Cardiac muscle cell (in vitro differentiated cells and primary cell): ENCODE measurements at places on chromosomes 16 and 17.
A peak's percentile ranks its signal among the peaks of the same experiment; 100 is the strongest.

- no peak overlapping the region for H3K4me3 ChIP-seq
- no peak overlapping the region for H3K27ac ChIP-seq
- no peak for DNase-seq
- H3K4me1 ChIP-seq = no peaks in the 10 kb centered on the region
Measured at GRCh38 chr16:2278956-2279800, 11.3 kb upstream of the RNPS1 start.

DNA sequence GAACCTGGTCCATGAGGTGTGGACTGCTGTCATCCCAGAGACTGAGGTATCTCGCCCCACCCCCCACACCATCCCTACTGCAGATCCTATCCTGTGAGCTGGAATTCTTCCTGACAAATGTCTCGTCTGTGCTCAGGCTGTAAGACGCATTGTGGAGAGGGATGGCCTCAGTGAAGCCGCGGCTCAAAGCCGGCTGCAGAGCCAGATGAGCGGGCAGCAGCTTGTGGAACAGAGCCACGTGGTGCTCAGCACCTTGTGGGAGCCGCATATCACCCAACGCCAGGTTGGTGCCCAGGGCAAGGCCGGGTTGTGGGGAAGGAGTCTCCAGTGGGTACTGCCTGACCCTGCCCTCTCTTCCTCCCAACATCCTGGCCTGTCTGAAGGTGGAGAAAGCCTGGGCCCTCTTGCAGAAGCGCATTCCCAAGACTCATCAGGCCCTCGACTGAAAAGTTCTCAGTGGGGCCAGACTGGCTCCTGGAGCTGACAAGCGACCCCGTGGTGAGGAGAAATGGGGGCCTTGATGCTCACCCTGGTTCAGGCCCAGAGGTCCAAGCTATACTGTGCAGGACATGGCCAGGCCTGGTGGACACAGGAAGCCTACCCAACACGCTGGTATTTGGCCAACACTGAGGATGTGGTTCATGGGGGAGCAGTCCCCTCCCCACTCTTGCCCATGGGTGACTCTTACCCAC is 1.2 kb upstream of the MLX start:
- DNase-seq = no peak
- peaks cover 12% of the 10 kb centered on the region for H3K4me1 ChIP-seq
- peaks cover 21% of the 10 kb centered on the region for H3K36me3 ChIP-seq
- no peaks in the 10 kb centered on the region for H3K27me3 ChIP-seq
- peak overlapping the region; percentile 78 for H3K27ac ChIP-seq
- H3K4me3 ChIP-seq = no peak overlapping the region

- no peaks in the 10 kb centered on the region for H3K27me3 ChIP-seq
- no peak overlapping the region for H3K4me3 ChIP-seq
- no peak overlapping the region for H3K27ac ChIP-seq
- no peaks in the 10 kb centered on the region for H3K4me1 ChIP-seq
- H3K36me3 ChIP-seq = no peaks in the 10 kb centered on the region
Measured at GRCh38 chr17:10286324-10286723, 86.5 kb downstream of the MYH13 start.

DNA sequence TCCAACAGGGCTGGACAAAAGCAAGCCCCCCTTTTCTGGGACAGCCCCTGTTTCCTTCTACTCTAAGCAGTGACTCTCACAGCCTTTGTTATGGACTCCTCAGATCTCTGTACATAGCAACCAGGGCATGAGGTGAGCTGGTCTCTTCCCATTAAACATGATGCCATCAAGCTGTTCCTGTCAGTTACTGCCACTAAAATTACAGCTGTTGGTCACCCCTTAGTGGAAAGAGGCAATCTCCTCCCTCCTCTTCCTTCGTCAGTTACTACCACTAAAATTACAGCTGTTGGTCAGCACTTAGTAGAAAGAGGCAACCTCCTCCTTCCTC is 95.2 kb upstream of the SMIM36 start:
- no peaks in the 10 kb centered on the region for H3K27me3 ChIP-seq
- no peaks in the 10 kb centered on the region for H3K4me1 ChIP-seq
- no peaks in the 10 kb centered on the region for H3K36me3 ChIP-seq
- no peak overlapping the region for H3K4me3 ChIP-seq
- no peak overlapping the region for H3K27ac ChIP-seq
- DNase-seq = no peak

- no peaks in the 10 kb centered on the region for H3K27me3 ChIP-seq
- H3K27ac ChIP-seq = no peak overlapping the region
- no peak for DNase-seq
- no peak overlapping the region for H3K4me3 ChIP-seq
Measured at GRCh38 chr17:31371511-31372097, 19.9 kb upstream of the RAB11FIP4 start.

GRCh38 chr17:56902348-56902747 is 11.5 kb downstream of the TRIM25 start:
- no peak overlapping the region for H3K27ac ChIP-seq
- H3K27me3 ChIP-seq = no peaks in the 10 kb centered on the region
- H3K4me1 ChIP-seq = peaks cover 3% of the 10 kb centered on the region

DNA sequence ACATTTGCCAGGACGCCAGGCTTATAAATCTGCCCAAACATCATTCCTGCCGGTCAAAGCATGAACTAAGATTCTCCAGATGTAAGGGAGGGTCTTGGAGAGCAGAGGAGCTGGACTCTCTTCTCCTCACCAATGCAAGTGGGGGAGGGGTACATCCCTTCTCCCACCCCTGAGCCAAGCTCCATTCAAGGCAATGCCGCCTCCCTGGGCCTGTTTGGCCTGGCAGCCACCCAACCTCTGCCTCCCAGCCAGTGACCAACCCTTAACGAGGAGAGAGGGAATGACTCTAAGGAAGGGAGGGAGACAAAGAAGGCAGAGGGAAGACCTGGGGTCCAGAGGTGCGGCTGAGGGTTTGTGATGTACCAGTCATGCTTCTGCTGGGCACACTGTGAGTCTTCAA is 13.8 kb downstream of the C17orf50 start:
- H3K27ac ChIP-seq = peak overlapping the region; percentile 64
- H3K36me3 ChIP-seq = no peaks in the 10 kb centered on the region
- DNase-seq = peak; percentile 73
